ENCODE measurements at places on chromosomes 2 and 18.

GRCh38 chr2:149148194-149149006 is 109.9 kb downstream of the LYPD6B start:
- DNase-seq: no peak

DNA sequence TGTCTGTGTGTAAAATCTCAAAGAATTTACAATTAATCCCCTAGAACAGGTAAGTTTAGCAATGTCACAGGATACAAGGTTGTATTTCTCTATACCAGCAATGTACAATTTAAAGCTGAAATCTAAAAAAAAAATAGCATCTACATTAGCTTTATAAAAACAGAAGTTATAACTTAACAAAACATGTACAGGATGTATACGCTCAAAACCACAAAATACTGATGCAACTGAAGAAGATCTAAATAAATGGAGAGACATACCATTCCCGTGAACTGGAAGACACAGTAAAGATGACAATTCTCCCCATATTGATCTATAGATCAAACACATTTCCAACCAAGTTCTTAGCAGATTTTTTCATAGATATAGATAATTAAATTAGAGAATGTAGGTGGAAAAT is 17.5 kb upstream of the RANBP2 start:
- DNase-seq: no peak

GRCh38 chr2:241036397-241036963 is 38.1 kb downstream of the SNED1 start:
- DNase-seq: no peak

GRCh38 chr2:20483194-20483895 is 36.5 kb downstream of the RHOB start:
- DNase-seq: no peak

DNA sequence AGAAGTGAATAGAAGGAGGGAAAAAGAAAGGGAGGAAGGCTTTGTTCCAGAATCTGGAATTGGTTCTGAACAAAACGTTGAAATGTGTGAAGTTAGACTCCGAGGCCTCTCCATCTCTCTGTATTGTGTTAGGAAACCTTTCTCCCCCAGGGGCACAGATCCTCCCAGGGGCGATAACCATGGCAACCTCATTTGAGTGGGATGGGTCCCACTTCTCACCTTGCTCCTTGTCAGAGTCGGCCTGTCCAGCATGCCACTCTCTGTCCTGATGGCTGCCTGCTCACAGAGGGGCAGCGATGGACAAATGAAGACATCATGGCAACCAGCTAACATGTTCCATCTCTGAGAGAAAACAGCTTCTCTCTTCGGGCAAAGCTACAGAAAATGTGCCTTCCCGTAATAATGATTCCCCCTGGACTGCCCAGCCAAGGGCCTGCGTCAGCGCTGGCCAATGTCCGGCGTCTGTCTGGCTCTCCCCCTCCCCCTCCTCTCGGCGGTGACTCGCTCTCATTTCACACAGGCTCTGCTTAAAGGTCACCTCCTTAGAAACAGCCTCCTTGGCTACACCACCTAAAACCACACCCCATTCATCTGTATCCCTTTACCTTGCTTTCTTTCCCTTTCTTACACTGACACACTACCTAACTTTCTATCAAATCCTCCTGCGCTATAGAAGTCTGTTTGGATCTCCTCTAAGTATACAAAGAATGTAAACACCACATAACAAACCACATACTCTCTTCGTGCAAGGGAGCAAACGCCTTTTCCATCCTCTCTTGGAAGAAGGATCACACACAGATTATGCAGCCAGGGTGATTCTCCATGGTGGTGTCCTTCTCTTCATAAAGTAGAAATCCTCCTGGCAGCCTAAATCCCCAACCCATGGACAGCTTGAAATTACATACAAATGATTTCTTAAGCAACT is 32.1 kb upstream of the TTC39C start:
- no peak for DNase-seq

- DNase-seq: no peak
Observed at GRCh38 chr2:44645937-44646336, 284.2 kb downstream of the CAMKMT start.

Data from BJ (cell line).